ENCODE measurements at places on chromosomes 12 and 14. TPM values are rescaled to one million over a fixed set of nuclear protein-coding genes. Genes with fewer than 3 reads are reported as not detected.
A peak's percentile ranks its signal among the peaks of the same experiment; 100 is the strongest.

Gene NKX2-1
- total RNA-seq, result 1.5 TPM

- H3K36me3 ChIP-seq, result peaks cover 1% of the 10 kb centered on the region
- DNase-seq, result no peak
- no peaks in the 10 kb centered on the region for H3K27me3 ChIP-seq
These were observed 4.8 kb downstream of the MED6 start for GRCh38 chr14:70595443-70596185.

DNA sequence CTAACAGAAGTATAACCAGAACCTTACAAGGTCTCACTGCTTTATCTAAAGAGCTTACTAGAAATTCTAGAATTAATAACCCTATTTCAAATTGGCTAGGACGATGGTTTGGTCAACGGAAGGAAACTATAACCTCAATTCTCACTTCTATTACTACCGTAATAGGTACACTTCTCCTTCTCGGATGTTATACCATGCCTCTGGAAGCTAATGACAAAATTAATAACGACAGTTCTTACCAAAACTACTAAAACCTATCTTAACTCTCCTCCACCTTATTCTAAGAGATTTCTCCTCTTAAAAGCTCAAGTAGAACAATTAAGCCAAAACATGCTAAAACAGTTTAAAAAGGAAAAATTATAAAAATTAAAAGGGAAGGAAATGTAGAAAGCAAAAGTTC, 23.7 kb upstream of the UBC start:
- no peak for DNase-seq
- H3K4me3 ChIP-seq, result peak overlapping the region; percentile 52
- no peaks in the 10 kb centered on the region for H3K4me1 ChIP-seq
- H3K27me3 ChIP-seq, result no peaks in the 10 kb centered on the region
- H3K27ac ChIP-seq, result no peak overlapping the region
- H3K36me3 ChIP-seq, result no peaks in the 10 kb centered on the region

Gene EGLN3
- total RNA-seq, result 12.0 TPM

GRCh38 chr14:100693877-100694578, 32.7 kb upstream of the DLK1 start:
- H3K27ac ChIP-seq, result no peak overlapping the region
- no peaks in the 10 kb centered on the region for H3K4me1 ChIP-seq
- H3K36me3 ChIP-seq, result no peaks in the 10 kb centered on the region
- H3K4me3 ChIP-seq, result no peak overlapping the region
- no peak for DNase-seq
- no peaks in the 10 kb centered on the region for H3K27me3 ChIP-seq

DNA sequence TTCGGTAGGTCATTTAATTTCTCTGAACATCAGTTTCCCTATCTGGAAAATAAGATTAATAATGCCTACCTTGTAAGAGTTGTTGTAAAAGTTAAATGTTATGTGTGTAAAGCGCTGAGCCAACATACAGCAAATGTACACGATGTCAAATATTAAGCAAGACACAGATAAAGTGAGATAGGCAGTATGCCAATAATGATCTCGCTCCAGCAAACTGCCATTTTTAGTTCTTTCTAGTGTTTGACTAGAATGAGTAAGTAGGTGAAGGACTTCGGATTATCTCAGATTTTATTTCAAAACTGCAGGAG, 840 bp downstream of the DHRS7 start:
- H3K4me1 ChIP-seq, result no peaks in the 10 kb centered on the region
- no peaks in the 10 kb centered on the region for H3K27me3 ChIP-seq
- no peaks in the 10 kb centered on the region for H3K36me3 ChIP-seq
- H3K4me3 ChIP-seq, result peak overlapping the region; percentile 78
- H3K27ac ChIP-seq, result peak overlapping the region; percentile 84

DNA sequence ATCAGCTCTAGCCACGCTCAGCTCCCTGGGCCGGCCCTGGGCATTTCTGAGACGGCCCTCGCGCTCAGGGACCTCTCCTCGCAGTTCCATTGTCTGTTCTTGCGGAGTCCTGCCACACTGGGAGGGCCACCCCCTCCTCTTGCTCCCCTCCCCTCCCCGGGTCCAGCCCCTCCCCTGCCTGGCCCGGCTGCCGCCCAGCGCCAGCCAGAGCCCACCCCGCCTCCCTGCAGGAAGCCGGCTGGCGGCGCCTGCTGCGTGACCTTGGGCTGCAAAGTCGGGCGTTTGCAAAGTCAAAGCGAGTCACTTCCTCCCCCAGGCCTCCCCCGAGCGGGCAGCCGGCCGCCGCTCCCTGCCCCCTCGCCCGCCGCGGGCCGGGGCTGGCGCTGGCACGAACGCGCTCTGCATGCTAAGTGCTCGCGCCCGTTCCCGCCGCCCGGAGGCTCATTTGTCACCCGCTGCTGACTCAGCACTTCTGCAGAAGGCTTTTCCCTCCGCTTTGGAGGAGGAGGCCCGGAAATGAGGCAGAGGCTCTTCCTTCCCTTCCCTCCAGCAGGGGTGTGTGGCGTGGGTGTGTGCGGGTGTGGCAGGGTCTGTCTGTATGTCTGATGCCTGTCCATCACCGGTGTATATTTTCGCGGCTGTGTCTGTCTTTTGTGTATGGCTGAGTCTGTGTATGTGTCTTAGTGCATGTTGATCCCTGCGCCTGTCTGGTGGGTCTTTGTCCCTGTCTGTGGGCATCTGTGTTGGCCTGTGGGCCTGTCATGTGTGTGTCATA, 72.0 kb downstream of the IRF2BPL start:
- no peaks in the 10 kb centered on the region for H3K27me3 ChIP-seq
- H3K36me3 ChIP-seq, result no peaks in the 10 kb centered on the region
- H3K4me3 ChIP-seq, result peak overlapping the region; percentile 36
- H3K27ac ChIP-seq, result peak overlapping the region; percentile 18
- peaks cover 15% of the 10 kb centered on the region for H3K4me1 ChIP-seq

All from Caco-2 (cell line).